Glutamatergic neuron (in vitro differentiated cells): ENCODE measurements at places on chromosomes 3 and 15.

DNA sequence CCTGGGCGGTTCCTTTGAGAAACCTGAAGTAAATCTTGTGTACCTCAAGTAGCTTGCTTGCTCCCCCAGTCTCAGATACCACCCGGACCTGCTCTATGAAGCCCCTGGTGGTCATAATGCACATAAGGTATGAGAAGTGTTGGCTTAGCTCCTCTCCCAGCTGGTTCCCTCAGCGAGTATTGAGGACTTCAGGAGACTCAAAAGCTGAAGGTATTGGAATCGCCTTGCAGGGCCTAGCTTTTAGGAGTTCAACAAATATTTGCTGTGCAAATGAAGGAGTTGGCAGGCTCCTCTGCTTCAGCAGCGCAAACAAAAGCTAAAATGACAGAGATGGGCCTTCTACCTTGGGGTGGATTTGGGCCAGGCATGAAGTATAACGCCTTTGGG lies 1.7 kb downstream of the CMTM8 start:
- peak; percentile 33 for DNase-seq

DNA sequence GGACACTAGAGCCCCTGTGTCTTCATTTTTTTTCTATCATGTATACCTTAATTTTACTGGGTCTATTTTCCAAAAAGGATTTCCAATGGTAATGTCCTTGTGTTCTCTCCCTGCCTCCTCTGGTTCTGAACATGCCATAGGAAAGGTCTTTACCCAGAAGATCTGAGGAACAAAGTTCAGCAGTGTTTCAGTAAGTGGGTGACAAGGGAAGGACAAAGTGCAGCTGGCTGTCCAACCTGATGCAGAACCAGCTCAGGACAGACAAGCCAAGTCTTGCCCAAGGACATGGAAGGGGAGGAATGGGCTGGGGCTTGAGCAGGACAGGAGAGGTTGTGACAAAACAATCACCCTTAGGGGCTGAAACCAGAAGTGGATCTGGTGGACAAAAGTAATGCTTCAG lies 61.2 kb upstream of the STRIT1 start:
- no peak for DNase-seq

DNA sequence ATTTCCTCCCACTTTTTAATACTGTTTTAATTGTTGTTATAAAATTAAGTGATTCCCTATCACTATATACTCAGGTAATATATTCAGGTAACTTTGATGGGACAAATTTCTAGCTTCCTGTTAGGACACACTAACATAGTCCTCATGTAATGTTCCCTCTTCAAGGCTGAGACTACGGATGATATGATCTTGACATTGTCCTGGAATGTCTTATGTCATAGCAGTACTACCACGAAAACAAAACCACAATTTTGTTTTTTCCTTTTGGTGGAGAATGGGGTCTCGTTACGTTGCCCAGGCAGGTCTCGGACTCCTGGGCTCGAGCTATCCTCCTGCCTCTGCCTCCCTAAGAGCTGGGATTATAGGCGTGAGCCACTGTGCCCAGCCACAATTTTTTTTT lies 26.8 kb upstream of the IP6K2 start:
- no peak for DNase-seq

DNA sequence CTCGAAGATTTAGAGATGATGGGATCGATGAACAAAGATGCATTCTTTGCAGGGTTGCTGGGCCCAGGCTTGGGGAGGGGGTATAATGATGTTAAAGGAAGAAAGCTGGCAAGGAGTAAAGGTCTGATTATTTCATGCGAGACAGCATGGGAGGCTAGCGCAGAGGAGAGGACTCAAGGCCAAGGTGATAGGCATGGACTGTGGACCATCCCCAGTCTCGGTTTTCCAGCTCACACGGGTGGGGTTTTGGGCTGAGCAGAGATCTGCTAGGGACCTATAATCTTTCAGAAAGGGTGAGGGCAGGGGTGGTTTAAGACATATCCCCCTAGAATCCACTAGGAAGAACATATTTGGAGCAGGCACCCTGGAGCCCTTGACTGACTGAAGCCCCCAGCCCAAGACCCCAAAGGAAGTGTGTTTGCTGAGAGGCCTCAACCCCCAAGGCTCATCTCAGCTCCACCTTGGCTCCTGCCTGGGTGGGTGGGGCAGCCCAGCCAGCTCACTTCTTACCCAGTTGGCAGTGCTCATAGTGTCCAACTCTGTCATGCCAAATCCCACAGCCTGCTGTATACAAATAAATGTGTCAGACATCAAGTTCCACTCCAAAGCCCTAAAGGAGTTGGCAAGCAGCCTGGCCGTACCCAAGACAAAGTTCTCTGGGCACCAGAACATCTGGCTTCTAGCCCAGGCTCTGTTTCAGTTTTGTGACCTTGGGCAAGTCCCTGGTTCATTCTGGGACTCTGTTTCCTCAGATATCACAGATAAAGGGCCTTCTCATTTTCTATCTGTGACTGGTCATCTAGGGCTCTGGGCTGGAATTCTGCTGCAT lies 17.9 kb downstream of the ACSBG1 start:
- DNase-seq = no peak

- DNase-seq = no peak
These were observed 1.4 kb downstream of the PTH1R start for GRCh38 chr3:46878781-46879436.

GRCh38 chr15:73789521-73790240 lies 36.5 kb upstream of the INSYN1 start:
- no peak for DNase-seq

DNA sequence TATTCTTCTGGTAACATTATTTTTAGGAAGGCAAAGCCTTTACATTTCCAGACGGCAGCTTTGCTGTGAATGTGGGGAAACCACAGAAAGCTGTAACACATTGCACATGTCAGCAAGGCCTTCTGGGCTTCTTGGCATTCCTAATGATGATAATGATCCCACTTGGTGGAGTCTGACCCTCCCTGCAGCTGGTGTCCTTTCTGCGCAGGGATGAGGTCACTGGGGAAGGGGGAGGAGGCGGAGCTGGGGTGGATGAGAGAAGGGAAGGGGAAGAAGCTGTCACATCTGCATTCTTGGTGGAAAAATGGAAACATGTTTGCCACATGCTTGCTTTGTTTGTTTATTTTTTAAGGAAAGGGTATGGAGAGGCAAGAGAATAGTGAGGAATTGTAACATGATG lies 68.6 kb downstream of the FILIP1L start:
- DNase-seq = peak; percentile 81

GRCh38 chr3:30320392-30320791 lies 286.0 kb upstream of the TGFBR2 start:
- no peak for DNase-seq

- DNase-seq = no peak
These were observed 780.4 kb upstream of the ALCAM start for GRCh38 chr3:104586344-104586743.

DNA sequence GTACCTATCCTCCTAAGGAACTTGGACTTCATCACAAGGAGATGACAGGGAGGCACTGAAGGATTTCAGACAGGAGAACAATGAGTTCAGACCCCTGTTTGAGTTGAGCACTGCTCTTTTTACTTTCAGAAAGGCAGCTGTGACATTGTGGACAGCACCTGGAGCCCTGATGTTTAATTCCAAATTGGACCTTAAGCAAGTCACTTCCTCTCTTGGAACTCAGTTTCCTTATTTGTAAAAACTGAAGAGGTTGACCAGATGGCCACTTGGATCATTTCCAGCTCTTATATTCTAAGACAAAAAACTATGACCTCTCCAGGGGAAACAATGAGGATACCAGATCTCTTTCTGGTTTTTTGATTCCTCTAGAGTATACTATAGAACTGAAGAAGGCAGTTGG lies 34.1 kb upstream of the SMAD3 start:
- DNase-seq = no peak

DNA sequence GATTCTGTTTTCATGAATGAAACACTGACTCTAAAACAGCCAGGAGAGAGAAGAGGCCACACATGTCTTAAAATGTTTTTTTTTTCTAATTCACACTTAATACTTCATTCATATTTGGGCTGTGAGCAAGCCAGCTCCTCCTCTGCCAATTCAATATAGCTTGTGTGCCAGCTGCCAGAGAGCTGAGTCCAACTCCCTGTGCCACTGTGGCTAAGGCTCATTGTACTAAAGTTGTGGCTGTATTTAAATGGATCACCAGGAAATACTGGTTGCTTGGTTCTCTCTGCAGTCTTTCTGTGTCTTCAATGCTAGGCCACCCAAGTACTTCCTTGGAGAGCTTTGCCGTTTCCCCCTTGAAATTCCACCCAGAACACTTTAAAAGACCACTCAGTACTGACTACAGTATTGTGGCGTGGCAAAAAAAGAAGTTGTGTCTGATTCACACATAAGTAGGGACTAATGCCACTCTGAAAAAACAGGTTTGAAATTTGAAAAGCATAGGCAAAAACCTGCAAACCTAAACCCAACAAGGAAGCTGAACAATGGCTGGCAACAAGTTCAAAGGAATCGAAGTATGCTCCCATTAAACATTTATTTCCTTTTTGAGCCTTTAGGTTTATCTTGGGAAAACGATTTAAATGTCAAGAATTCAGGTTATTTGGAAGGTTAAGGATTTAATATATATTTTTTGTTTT lies 524.7 kb downstream of the DIPK2A start:
- no peak for DNase-seq

GRCh38 chr3:132262305-132262704 lies 54.9 kb upstream of the ACP3 start:
- DNase-seq = no peak

DNA sequence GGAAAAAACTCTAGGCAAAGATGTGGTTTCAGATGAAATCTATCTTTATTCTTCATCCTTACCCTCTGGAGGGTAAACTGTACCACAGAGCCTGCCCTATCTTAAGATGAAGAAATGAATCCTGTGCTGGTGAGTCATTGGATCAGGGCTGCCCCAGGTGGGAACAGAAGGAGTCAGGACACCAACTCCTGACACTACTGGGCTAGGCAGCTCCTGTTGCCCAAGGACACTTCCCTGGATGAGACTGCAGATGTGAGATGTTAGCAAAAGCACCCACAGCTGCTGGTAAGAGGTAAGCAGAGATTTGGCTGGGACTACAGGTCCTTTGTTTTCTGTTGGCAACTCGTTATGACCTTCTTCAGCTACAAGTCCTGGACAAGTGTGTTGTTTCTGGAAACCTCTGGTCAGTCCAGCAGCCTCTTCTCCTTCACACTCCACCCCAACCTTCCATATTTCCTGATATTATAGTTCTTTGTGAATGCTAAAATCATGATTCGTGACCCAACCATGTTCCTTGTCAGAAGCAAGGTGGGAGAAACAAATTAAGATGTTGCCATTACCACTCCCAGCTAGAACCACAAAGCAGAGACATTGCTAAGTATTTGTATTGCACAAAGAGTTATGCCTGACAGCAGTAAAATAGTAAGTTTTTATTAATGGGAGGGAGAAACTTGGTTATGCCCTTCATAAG lies 104.2 kb upstream of the TGFBR2 start:
- no peak for DNase-seq

- no peak for DNase-seq
These were observed 264.0 kb downstream of the KLF13 start for GRCh38 chr15:31590609-31591008.

- DNase-seq = peak; percentile 92
These were observed 103.2 kb upstream of the TJP1 start for GRCh38 chr15:29925227-29926082.

DNA sequence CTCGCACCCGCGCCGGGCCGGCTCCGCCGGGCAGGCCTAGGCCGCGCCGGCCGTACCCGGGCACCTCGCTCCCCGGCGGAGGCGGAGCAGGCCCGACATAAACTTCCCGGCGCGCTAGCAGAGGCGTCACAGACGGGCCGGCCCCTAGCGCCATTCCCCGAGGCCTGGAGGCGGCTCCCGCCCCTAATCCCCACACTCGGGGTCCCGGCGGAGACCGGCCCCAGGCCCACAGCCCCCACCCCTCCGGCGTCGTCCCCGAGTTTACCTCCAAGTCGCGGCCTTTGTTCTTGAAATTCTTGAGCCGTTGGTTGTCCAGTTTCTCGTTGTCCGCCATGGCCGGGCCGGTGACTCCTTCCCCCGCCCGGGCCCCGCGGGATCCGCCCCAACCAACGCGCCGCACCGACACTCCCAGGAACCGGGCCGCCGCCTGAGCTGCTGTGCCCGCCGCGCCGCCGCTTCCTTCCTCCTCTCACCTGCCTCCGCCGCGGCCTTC lies 376 bp downstream of the KPNA4 start:
- peak; percentile 74 for DNase-seq

- no peak for DNase-seq
These were observed 69.2 kb downstream of the MEIS2 start for GRCh38 chr15:37031198-37031597.

GRCh38 chr15:44584162-44584749 lies 47.3 kb downstream of the EIF3J start:
- peak; percentile 23 for DNase-seq

DNA sequence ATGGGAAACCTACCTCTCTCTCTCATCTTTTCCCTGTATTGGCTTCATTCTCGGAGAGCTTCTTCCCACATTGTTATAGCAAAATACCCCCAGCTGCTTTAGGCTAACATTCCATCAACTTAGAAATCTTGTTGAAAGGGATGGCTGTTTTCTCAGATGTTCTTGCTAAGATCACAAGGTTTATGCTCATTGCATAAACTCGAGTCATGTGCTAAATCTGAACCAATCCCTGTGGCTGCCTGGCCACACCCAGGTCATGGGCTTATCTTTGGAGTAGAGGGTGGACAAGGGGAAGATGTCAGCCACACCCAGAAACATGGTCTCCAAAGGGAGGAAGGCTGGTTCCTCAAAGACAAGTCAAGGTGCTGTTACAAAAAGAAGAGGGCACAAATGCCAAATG lies 150.6 kb upstream of the UMPS start:
- DNase-seq = no peak

- no peak for DNase-seq
These were observed 216.4 kb downstream of the LRRC3B start for GRCh38 chr3:26839001-26839400.

DNA sequence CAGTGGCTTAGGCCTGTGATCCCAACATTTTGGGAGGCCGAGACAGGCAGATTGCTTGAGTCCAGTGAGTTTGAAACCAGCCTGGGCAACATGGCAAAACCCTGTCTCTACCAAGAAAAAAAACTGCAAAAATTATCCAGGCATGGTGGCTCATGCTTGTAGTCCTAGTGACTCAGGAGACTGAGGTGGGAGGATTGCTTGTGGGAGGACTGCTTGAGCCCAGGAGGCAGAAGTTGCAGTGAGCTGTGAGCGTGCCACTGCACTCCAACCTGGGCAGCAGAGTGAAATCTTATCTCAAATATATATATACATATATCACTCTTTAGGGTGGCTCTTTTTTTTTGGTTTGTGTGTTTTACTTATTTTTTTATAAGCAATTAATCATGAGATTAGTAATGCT lies 83.7 kb upstream of the WDR72 start:
- DNase-seq = no peak

DNA sequence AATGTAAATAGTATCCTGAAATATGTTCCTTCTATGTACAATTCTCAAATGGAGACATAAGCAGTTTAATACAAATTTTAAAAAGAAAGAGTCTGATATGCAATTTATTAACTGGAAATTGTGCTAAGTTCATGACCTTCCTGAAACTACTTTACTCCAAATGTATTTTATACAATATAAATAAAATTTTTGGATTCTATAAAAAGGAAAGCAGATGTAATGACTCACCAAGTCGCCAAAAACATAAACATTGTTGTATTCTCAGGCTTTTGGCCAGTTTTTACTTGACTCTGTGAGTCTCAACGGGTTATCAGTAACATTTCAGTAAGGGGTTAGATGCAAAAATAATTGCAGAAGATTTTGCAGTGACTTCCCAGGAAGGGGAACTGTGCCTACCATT lies 948.2 kb downstream of the EPHA3 start:
- DNase-seq = no peak
